ENCODE measurements at places on chromosomes 12 and 14.

GRCh38 chr12:1502831-1503230 lies 91.5 kb downstream of the FBXL14 start:
- DNase-seq = no peak

GRCh38 chr14:94028450-94028826 lies 2.3 kb downstream of the OTUB2 start:
- no peak for DNase-seq

GRCh38 chr12:86230516-86231146 lies 25.6 kb downstream of the MGAT4C start:
- no peak for DNase-seq

GRCh38 chr14:20422886-20423285 lies 9.6 kb upstream of the TEP1 start:
- DNase-seq = no peak

- DNase-seq = peak; percentile 16
Measured at GRCh38 chr14:73403181-73403752, 55.1 kb downstream of the NUMB start.

All from NAMALWA (cell line).